Cortex of kidney (tissue), 1 donor: ENCODE measurements at places on chromosomes 5 and 9.

DNA sequence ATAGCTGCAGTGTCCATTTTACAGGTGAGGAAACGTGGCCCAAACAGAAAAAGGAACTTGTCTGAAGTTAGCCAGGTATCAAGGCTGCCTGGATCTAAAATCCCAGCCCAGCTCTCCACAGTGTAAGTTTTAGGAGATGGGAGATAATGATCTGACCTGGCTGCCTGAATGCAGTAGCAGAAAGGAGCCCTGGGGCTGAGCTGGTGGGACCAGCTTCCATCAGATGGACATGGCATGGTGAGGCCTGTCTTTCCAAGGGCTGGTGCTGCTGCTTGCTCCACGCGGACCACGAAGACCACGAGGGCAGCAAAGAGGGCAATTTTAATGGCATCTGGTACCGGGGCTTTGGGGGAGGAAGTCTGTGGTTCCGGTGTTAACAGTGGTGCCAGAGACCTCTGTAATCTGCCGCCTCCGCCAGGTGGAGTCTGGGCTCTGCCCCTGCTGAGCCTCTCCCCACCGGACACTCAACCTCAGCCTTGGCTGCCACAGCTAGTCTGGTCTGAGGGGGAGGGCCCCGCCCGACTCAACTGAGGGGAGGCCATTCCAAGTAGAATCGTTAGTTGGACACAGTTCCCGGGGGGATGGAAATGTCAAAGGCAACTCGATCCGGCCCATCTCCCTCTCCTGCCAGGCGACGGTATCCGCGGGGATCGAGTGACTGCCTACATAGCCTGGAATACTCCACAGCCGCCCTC lies 650 bp downstream of the MYORG start:
- DNase-seq: no peak

- DNase-seq: no peak
Measured at GRCh38 chr5:78781611-78782286, 133.2 kb upstream of the LHFPL2 start.

- DNase-seq: no peak
Measured at GRCh38 chr9:134302130-134302817, 24.0 kb upstream of the RXRA start.

DNA sequence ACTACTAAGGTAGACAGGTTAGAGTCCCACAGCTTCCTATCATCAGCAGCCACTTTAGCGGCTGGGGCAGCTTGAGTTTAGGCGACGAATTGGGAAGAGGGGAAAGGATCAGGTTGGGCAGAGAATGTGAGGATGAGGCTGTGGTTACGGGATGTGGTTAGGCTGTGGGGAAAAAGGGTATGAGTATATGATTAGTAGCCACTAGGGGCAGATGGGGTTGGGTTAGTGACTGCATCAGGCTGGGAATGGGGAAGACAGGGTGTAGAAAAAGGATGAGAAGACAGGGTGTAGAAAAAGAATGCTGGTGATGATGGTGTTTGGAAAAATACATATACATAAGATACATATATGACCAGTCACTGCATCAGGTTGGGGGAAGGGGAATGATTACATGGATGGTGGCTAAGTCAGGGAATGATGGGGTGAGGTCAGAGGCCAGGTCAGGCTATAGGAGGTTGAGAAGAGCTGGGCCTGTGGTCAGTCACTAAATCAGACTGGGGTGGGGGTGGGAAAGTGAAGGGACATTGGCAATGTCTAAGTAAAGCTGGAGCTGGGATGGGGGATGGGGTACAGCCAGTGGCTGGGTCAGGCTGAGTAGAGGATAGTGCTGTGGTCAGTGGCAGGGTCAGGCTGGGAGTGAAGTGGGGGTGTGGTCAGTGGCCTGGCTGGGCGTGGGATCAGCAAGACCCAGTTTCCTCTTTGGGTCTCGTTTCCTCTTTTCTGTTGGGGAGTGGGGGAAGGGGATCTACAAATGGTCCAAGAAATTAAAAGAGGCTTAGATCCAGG lies 2.1 kb downstream of the TLN1 start:
- DNase-seq: no peak

DNA sequence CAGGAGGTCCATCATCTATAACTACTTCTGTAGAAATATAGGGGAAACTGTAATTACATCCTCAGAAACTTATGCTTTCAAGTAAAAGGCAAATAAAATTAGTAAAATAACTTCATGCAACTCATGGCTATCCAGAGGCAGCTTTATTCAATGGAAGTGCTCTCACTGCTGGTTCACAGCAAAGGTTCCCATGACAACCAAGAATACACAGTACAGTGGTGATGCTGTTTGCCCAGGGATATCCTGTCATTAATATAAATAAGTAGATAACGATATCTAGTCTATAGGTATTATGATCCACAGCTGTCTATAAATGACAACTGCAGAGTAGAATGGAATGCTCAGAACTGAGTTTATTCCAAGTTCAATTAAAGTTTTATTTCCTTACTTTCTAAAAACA lies 390.3 kb downstream of the PDE4D start:
- no peak for DNase-seq

DNA sequence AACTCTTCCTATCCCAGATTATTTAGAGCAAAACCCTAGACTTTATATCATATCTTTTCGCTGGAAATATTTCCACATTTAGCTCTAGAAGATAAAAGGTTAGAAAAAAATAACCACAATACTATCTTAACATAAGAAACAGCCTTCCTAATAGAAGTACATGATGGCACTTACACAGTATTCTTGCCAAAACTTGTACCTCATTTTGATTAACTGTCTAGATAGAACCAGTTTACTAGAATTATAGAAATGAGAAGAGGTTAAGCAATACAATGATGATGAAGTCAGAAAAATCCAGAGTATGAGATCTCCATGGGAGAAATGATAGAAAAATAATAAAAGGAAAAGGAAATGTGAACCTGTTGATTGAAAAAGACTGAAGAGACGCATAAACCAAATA lies 63.1 kb downstream of the SLC12A2 start:
- DNase-seq: no peak

DNA sequence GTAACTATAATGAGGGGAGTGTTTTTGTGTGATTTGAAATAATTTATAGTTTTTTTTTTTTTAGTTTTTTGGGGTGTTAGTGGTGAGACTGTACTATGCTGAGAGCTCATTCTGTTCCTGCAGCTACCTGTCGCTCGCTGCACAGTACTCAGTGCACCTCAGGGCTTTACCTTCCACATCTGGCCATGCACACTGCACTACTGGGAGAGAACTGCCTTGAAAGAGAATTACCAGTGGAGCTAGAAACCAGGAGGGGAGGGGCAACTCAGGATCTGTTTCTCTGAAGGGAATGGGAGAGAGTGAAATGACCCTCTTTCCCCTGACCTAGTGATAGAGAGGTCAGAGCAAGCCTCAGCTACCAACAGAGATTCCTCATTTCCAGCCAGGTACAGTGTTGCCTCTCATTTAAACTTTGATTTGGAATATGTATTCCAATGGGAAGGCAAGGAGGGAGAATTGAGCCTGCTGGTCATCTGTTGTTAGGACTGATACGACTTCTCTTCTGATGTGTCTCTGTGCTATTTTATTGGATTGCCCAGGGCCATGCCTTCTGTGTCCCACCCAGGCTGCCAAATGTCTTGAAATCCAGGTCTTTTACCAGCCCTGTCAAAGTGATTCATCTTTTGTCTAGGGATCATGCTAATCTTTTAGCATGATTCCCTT lies 8.9 kb downstream of the ATG10 start:
- no peak for DNase-seq

- DNase-seq: no peak
Measured at GRCh38 chr5:38621840-38622437, 65.5 kb upstream of the LIFR start.

DNA sequence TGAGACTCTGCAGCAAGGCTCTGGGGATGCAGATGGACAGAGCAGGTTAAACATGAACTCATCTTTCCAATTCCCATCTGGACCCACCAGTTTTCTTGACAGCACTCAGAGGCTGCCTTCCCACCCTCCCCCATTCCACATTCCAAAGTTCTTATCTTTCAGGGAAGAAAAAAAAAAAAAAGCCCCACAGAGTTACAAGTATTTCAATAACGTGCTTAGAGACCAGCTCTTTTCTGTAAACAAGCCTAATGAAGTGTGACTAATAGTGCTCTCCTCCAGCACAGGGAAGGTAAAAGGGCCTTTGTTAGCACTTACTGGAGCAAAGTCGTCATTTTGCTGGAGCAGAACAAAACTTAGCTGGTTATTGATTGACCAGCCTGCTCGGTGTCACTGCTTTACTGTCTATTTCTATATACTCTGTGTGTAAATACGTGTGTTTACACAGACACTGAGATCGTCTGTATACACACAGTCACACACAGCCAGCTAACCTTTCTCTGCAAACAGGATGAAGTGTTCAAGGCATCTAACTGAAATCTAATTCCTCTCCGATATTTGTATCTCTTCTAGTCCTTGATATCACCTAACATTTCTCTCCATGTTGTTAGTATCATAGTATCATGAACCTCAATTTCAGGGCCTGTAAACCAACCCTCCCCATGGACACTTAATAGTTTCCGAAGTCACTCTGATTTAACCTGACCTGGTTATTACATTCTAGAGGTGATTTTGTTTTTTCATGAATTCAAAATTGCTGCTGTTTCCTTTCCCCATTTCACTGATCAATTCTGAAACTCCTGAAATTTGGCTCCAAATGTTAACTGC lies 84.9 kb downstream of the ZNF608 start:
- no peak for DNase-seq

DNA sequence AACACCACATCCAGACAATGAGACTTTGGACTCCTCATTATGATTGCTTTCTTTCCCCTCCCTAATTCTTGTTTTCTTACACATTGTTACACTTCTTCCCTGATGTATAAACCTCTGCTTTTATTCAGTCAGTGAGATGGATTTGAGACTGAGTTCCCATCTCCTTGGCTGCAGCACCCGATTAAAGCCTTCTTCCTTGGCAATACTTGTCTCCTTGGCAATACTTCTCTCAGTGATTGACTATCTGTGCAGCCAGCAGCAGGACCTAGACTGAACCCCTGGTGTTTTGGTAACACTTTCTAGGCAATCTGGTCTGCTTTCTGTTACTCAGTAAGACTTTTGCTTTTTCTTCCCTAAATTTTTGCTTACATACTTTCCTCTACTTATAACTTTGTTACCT lies 492.8 kb upstream of the SMC2 start:
- no peak for DNase-seq

- DNase-seq: no peak
Measured at GRCh38 chr9:108235609-108236008, 620.2 kb downstream of the ACTL7B start.

DNA sequence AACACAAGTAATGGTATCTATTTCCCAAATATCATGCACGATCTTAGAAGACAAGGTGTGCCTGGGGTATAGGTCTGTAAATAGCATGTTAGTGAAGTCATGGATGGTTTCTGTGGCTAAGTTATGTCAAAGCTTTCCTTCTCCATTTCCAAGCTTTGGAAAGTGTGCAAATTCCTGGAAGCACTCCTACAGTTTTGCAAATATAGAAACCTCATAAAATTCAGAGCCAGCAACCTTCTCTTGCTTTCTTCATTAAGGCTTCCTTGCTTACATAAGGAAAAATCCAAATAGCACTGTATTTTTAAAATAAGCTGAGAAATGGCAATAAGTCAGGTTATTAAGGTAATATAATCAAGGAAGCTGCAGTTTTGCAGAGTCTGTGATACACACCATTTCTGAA lies 134.6 kb upstream of the DPYSL3 start:
- DNase-seq: no peak

DNA sequence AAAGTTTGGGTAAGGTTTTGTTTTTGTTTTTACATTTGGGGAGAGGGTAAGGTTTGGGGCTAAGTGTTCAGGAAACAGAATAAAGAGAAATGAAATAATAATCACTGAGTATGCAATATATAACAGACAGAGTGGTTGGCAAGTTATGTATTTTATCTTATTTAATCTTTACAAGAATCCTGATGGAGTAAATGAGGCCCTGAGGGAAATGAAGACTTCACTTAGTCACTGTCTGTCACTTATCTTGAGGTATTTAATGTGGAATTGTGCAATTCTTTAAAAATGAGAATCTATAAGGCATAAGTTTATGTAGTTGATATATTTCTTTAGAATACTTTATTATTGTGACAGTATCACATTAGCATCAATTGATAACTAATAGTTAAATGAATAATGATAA lies 48.1 kb downstream of the TEK start:
- no peak for DNase-seq

- DNase-seq: no peak
Measured at GRCh38 chr5:161165998-161166660, 314.1 kb upstream of the ATP10B start.

- DNase-seq: no peak
Measured at GRCh38 chr5:21687621-21688020, 1165.5 kb downstream of the CDH12 start.

- no peak for DNase-seq
Measured at GRCh38 chr5:133047404-133047803, 4.4 kb upstream of the HSPA4 start.

- no peak for DNase-seq
Measured at GRCh38 chr5:56819060-56819881, 3.9 kb downstream of the MAP3K1 start.

- DNase-seq: no peak
Measured at GRCh38 chr5:179223961-179224360, 121.3 kb downstream of the ADAMTS2 start.

DNA sequence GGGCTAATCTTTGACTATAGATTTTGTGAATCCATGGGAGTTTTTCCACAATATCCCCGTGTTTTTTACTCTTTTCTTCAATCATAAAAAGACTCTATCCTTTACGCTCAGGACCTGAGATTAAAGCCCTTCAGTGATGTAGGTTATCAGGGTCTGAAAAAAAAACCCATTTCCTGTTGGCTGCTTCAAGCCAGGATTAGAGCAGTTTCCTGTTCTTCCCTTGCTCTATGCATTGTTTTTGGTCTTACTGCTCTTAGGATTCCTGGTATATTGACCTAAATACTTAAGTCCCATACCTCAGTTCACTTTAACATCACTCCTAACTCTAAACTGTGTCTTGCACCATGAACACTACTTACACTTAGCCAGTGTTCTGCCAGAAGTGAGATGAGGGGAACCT lies 319.3 kb upstream of the CHD1 start:
- no peak for DNase-seq

DNA sequence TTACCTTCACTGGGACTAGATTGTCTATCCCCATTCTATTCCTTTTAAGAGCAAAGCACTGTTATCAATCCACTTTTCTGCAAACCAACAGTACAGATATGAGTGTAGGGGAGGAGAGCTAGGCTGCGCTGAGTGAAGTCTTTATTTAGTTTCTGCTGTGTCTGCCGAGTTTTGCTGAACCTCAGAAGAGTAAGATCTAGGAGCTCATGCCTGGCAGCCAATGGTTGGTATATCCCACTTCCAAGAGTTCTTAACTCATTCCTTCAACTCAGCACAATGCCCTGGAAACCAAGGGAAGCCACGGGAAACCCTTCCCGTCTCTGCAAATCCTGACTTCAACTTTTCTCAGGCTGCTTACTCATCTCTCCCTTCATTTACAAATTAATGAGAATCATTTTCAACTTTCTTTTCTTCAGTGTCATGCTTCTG lies 58.0 kb upstream of the JAK2 start:
- DNase-seq: no peak
